ENCODE measurements at places on chromosomes 11 and 22.

- DNase-seq, result no peak
Observed at GRCh38 chr11:86910592-86910991, 44.6 kb downstream of the FZD4 start.

DNA sequence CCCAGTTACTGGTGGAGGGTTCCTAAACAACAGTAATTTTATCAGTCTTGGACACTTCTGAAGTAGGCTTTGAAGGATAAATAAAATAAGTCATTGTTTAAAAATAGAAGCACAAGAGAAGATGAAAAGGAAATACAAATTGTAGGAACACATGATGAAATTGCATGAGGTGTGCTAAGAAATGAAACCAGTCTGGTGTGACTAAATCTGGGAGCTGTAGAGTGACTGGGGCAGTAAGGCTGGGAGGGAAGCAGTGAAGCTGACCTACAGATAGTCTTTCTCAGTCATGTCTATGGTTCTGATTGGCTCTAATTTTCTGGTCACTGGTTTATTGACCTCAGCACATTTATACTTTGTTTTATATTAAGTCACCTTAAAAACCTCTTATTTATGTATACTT, 139.1 kb downstream of the SLC17A6 start:
- no peak for DNase-seq

DNA sequence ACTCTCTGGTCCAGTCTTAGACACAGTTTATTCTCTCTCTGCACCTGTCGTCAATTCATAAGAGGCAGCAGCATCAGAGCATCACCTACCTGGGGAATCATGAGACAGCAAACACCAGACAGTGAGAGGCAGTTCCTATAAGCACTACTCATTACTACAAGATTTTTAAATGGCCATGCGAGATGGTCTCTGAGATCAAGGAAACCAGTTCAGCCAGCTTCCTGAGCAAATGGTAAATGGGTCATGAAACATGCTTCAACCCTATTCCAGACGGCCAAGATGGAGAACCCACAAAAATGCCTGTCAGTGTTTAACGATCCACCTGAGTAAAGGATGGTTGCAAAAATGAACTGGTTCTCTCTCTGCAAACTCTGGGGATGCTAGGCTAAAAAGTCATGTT, 52.9 kb downstream of the SYTL2 start:
- no peak for DNase-seq

GRCh38 chr11:45252134-45252856, 33.8 kb downstream of the SYT13 start:
- peak; percentile 19 for DNase-seq

DNA sequence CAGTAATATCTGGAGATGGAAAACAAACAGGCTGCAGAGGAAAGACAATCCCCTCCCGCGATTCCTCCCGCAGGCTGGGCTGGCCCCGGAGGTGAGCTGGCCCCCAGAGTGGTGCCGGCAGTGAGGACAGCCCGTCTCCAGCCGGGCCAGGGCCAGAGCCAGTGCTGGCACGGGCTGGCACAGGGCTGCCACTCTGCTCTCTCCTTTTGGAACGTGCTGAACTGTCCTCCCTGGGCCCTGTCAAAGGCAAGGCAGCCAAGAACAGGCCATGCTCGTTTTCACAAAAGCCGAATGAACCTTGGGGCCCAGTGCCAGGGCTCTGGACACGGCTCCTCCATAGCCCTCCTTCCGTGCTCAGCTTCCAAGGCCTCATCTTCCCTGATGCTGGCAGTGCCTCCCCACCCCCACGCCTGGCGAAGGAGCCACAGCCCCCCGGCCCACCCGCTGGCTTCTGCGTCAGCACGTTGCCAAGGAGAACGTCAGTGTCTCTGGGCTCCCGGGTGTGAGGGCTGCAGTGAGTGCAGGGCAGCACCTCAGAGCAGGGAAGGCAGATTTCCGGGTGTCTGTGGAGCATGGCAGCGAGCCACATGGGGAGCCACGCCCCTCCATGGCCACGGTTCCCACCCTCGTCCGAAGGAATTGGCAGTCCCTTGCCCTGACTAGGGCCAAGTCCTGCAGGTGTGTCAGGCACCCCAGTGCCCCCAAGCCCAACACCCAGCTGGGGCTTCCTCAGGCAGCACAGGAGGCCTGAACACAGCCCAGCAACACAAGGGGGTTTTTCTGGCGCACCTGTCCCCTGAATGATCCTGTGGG, 28.6 kb downstream of the GNAZ start:
- no peak for DNase-seq

DNA sequence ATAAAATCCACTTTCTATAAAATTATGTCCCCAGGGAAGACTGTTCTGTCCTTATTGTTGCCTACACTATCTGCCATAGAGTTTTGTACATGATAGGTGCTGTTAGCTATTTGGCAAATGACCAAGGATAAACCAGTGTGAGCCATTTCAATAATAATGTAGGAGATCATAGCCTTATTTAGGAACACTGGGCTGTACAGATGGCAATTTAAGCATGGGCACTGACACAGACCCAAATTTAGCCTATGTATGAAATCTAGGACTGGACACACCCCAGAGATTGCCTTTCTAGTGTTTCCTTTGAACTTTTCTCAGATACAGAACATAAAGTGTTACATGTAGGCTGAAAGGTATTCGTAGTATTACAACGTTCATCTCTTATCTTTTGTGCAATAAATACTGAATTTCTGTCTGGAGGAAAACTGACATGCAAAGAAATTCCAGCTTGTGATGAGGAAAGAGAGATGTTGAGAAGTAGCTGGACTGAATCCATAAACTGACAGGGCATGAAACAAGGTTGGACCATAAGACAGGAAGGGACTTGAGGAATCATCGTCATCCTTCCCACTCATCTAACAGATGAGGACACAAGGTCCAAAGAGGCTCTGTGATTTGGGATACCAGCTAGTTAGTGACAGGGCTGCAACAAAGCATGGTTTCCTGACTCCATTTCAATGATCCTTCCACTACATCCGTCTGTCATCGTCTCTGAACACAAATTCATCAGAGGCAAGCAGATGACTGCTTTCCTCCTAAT, 60.3 kb downstream of the TMPRSS5 start:
- DNase-seq, result no peak

GRCh38 chr22:40036591-40037225, 42.0 kb downstream of the FAM83F start:
- DNase-seq, result no peak

DNA sequence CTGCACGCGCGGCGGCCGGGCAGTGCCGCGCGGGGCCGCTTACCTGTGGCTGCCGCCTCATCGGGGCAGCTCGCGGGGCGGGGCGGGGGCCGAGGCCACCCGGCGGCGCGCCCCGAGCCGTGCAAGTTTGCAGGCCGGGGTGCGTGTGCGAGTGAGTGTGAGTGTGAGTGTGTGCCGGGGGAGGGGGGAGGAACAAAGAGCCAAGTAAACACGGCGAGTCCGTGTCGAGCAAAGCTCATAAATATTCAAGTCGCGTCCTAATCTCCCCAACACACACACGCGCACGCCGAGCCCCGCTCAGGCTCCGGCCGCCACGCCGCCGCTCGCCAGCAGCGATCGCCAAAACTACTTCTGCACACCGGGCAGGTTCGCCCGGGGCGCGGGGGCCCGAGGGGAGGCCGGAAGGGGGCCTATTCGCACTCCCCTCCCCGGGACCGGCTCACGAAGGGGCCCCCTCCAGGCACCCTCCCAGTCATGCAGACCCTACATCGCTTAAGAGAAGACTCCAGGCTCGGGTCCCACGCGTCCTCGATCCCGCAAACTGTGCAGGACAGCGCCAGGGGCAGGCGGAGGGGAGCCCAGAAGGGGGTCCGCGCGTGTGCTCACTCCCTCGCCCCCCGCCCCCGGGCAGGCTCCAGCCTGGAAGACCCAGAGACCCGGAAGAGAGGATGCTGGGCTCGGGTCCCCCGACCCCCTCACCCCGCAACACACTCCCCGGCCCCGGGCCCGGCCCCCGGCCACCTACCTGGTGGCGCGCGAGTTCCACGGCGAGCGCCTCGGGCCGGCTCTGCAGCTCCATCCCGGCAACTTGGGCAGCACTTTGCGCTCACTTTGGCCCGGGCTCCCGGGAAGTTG, 827 bp downstream of the PHF21B start:
- no peak for DNase-seq

GRCh38 chr11:15968461-15969130, 387.8 kb downstream of the SOX6 start:
- no peak for DNase-seq

GRCh38 chr11:110022548-110022947, 70.6 kb upstream of the ZC3H12C start:
- no peak for DNase-seq

DNA sequence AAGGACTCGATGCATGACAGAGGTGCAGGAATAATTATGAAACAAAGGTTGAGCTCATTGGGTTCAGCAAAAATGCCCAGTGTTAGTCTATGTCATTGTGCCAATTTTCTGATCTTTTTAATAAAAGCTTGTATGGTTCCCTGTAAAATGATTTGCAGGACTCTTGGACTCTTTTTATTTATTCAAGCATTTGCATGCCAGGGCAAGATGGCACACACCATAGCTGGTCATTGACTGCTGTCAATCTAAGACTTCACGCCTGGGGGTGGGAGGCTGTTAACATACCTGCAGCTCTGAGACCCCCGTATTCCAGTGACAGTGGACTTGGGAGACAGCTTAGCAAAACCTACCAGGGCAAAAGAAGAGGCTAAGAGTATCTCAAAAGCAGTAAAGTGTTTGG, 32.0 kb upstream of the ANO1 start:
- no peak for DNase-seq

DNA sequence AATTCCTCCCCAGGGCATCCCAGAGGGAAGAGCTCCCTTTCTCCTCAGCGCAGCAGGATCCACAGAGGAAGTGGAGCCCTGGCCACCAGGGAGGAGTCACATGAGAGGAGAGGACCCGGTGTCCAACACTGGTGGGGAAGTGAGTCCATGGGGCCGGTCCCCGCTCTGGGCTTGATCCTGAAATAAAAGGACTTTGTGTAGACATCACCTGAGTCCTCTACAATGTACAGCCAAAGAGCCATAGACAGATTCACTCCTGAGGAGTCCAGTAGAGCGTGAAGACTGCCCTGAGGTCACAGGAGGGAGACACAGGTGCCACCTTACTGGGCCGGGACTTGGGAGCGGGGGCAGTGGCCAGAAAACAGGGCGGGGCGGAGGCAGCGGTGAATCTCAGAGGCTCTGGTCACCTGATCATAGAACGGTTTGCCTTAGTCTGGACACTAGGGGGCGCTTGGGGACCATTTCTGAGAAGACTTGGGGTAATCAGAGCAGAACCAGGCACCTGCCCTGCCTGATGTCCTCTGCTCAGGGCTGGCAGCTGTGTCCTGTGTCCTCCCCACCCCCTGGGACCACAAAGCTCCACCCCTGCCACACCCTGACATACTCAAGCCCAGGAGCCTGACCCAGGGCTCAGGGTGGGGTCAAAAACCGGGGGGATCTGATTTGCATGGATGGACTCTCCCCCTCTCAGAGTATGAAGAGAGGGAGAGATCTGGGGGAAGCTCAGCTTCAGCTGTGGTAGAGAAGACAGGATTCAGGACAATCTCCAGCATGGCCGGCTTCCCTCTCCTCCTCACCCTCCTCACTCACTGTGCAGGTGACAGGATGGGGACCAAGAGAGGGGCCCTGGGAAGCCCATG, 112.7 kb downstream of the VPREB1 start:
- peak; percentile 72 for DNase-seq

DNA sequence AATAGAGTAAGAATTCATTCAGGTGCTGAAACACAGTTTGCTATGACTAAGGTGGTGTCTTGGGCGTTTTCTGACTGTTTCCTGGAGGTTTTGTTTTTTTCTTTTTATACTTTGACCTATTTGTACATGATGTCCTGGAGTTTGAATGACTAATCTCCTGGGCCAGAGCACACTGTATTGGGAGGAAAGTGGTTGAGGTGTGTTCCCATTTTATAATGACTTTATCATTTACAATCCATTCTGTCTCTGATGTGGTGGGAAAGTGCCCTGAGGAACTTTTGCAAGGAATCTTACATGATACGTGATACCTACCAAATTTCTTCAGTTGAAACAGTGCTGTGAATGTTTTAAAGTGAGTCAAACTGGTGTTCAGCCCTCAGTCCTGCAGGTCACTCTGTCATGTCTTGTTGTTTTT, 80.8 kb downstream of the TNRC6B start:
- no peak for DNase-seq

- DNase-seq, result no peak
Observed at GRCh38 chr11:84825106-84825660, 802.0 kb downstream of the DLG2 start.

- DNase-seq, result no peak
Observed at GRCh38 chr11:127919206-127920000, 668.0 kb downstream of the ETS1 start.

- DNase-seq, result no peak
Observed at GRCh38 chr11:132042296-132042695, 671.9 kb downstream of the NTM start.

GRCh38 chr11:44824300-44824704, 97.5 kb downstream of the TSPAN18 start:
- no peak for DNase-seq

GRCh38 chr11:71200172-71200716, 52.1 kb downstream of the SHANK2 start:
- DNase-seq, result no peak

DNA sequence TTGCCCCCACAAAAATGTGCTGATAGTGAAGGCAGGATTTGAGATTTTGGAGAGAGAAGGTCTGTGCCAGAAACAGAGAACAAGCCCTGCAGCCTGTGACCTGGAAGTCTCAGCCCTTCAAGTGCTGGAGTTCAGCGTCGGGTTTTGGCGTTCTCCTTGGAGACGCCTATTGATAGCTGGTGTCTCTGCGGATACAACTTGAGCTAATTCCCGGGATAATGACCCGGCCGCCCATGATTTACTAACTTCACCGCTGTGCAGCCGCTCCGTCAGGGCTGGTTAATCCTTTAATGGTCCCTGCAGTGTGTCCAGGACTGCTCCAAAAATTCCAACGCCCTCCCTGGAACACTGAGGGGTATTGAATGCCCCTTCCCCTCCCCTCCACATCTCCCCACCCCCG, 76.6 kb downstream of the WT1 start:
- no peak for DNase-seq

GRCh38 chr11:17388609-17389210, at the start of gene KCNJ11:
Gene KCNJ11 (minus strand): TSS chr11:17388659. CDS start chr11:17388091, 568 bp downstream.
- DNase-seq, result no peak

DNA sequence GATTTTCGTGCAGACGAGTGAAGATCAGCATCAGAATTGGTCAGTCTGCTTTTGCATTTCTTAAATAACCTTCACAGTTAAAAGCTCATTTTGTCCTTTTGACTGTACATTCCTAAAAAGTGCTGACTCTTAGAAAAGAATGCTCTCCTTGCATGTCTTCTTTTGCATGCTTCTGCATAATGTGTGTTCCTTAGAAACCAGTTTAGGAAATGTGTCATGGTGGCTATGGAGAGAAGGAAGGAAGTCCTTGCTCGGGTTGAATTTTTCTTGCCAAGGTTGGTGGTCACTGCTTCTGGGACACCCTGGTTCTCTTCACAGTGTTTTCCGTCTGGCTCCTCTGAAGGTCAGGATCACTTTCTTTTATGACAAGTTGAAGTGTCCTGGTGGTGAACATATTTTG, 6.8 kb downstream of the AP2A2 start:
- DNase-seq, result no peak
